ENCODE measurements at places on chromosomes 6 and 20. TPM values are rescaled to one million over a fixed set of nuclear protein-coding genes. Genes with fewer than 3 reads are reported as not detected.

DNA sequence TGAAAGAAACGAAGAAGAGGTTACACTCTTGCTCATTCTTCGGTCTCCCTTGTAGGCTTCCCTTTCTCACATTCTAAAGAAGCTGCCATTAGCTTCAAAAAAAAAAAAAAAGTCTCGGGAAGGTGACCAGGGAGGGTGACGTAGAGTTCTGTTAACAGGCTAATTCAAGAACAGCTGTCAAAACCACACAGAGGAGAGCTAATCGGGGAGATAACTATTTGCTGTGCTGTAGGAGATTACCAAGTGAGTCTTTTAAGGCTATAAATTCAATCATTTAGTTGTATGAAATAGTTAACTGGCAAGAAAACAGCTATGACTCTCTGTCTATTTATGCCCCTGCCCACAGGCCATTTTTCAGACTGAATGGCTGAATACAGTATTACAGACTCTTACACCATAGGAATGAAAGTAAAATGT is 256.8 kb downstream of the SYNE1 start:
- DNase-seq = peak; percentile 58

DNA sequence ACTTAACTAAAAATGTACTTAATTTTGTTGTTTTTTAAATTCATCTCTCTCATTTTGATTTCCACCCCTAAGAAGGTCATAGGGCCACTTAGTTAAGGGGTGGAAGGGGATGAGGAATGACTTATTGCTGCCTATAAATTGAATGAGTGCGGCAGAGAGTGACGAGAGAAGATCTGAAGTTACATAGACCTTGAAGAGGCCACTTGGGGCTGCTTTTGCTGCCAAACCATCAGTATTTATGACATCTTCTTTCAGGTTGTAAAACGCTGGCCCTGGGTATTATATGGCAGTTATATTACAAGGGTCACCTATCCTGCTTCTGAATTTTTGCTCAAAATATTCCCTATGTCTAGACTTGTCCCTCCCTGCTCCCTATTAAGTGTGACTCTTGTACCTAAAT is 119.6 kb upstream of the RIMS1 start:
- no peak for DNase-seq

GRCh38 chr6:93684339-93684738 is 265.0 kb upstream of the EPHA7 start:
- DNase-seq = peak; percentile 6

DNA sequence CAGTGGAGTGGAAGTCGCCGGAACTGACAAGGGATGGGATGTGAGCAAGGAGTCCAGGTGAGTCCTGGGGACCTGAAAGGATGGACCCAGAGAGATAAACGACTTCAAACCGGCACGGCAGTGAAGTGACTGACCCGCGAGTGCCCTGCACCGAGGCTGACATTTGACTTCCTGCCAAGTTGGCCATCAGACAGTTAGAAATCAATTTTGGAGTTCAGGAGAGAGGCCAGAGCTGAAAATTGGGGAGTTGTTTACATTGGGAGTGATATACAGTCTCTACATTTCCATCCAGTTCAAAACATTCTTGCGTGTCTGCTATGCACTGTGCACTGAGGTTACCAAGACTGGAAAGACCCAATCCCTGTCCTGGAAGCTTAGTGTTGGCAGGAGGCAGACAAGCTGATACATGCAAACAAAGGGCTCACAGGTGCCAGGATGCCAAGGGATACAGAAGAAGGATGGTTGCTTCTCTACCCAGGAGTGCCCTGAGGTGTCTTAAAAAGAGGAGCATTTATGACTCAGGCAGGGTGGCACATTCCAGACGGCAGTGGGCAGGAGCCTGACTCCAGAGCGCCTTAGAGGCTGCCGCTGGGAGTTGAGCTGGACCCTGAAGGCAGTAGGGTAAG is 186.6 kb downstream of the MTHFD1L start:
- no peak for DNase-seq

DNA sequence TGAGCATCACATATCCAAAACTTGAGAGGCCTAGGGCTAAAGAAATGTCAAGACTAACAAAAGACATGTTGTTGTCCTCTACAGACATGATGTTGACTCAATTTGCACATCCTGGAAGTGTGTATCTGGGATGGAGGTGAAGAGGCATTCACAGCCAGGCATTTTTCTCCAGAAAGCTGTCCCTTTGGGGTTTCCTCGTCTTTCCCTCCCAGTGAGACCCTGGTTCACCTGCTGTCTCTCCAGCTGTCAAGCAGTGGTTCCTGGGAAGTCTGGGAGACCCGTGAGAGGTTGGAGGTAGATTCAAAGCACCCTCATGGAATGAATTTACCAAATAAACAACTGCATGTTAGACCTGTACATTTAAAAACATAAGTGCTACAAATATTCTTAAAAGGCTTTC is 32.1 kb downstream of the BACH2 start:
- DNase-seq = no peak

GRCh38 chr20:39619271-39619785 is 657.2 kb downstream of the DHX35 start:
- no peak for DNase-seq

DNA sequence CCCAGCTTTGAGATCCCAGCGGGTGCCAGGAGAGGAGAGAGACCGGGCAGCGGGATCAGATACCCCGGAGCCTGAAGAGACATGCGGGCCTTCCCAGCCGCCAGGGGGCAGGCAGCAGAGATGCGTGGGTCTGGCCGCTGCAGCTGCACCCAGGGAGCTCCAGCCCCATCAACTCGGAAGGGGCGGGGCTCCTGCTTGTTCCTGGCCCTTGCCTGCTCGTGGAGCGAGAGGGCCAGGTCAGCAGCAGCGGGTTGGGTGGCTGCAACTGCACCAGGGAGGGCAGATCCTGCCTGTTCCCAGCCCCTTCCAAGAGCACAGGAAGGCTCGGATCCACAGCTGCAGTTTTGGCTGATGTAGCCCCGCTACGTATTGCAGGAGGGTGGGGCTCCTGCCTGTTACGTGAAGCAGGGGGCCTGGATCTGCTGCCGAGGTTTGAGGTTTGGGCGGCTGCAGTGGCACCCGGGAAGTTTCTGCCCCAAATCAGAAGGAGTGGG is 532.8 kb downstream of the RFPL4B start:
- DNase-seq = no peak

DNA sequence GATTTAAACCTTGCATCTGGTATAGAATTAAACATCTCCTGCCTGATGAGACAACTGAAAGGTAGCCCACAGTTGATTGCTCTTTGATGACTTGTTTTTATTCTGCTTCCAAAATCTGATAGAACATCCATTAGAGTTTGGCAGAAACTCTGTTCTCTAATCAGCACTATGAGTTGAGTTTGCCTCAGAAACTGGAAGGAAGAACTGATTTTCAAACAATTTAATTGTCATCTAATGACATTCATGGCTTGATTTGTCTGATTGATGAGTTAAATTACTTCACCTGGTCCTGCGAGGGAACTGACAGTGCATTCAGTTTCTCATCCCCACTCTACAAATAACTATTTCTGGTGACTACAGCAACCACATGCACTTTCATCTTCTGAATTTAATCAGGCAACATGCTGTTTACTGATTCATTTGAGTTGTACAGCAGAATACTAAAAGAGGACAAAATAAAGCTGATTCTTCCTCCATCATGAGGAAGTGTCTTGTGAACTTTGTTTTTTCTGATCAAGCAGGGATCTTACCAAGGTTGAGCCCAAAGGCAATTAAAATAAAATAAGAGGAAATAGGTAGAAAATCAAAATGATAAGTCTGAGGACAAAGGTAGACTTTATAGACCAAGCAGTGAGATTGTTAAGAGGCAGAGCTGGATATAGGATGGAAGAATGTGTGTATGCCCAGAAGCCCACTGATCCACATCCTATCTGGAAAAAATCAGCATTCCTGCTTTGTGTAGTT is 15.7 kb upstream of the MRAP2 start:
- DNase-seq = no peak

- no peak for DNase-seq
Observed at GRCh38 chr6:168789699-168790098, 348.7 kb downstream of the SMOC2 start.

DNA sequence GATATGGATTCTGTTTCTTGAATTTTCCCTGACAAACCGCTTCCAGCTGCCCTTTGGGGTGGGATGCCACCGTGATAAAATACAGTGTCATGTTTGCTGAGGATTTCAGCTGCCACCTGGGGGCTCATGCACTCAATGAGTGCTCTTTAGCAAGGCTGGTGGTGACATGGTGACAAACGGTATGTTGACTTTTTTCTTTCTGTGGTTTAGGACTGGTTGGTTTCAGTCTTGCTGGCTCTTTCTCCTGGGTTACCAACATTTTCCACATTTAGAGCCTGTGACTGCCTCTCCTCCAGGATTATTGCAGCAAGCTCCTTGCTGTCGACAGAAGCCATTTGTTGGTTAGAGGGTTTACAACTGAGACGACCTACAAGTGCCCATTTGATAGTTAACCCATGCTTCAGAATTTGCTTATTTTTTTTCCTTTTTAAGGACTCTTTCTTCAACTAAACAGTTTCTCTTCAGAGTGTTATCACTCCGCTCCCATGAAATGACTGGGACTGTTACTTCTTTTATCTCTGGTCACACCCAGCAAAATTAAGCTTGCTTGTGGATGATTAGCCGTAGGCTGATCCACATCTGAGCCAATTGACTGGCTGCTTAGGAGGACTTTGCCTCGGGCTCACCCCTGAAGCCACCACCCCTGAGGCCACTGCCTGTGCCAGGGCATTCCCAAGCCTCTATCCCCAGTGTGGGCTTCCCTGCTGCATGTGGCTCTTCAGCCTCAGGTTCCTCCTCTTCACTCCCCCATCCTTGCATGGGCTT is 48.4 kb upstream of the CDYL start:
- peak; percentile 47 for DNase-seq

DNA sequence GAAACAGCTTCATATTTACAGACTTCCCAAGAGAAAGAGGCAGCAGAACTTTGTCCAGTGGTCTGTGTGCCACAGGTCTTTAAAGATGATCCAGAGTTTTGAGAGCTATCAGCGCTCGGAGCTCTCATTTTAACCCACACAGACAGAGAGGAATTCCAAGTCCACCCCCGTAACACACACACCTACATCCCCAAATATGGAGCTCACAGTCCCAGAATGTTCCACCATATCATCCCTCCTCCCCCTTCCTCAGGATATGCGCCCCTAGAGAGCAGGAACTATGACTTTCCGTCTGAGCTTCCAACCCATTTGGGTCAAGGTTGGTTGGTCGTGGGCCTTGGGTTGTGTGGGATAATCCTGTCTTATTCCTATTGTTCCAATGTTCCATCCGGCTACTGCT is at the start of gene DEFB128:
TSS of gene DEFB128 (minus strand) at position 101 of the 400 bp plus-strand sequence. CDS start at position 13, 88 bp downstream.
- DNase-seq = no peak

- no peak for DNase-seq
Observed at GRCh38 chr20:41247523-41248367, 69.8 kb downstream of the ZHX3 start.

DNA sequence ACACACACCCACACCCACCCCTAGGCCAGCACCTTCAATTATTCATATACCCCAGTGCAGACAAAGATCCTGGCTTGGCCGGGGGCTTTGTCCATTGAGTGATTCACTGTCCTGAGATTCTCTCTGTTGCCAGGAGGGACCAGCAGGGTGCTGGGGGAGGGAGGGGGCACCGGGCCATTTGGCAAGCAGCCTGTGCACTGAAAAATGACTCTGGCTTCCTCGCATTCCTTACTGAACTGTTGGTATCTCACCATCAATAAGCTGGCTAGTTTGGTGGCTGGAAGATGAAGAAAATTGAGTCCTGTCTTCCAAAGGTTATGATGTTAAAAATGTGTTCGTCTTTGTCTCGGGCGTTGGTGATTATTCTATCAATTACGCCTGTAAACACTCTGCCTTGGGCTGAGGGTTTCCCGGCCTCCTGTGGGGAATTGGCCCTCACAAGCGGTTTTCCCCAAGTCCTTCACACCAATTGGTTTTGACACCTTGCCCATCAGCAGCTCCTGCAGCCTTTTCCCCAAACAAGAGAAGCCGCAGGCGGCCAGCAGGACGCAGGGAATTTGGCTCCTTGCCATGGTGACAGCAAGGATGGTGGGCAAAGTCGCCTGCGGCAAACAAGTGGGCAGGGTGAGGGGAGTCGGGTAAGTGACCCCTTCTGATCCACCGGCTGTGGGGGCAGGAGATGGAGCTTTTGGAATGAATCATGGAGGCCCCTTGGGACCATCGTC is 4.9 kb downstream of the VSTM2L start:
- no peak for DNase-seq

GRCh38 chr6:38749473-38749872 is 34.4 kb downstream of the DNAH8 start:
- no peak for DNase-seq

GRCh38 chr6:161140554-161140875 is 133.3 kb downstream of the AGPAT4 start:
- DNase-seq = no peak

GRCh38 chr20:50546729-50547314 is 36.6 kb downstream of the PTPN1 start:
- DNase-seq = no peak

DNA sequence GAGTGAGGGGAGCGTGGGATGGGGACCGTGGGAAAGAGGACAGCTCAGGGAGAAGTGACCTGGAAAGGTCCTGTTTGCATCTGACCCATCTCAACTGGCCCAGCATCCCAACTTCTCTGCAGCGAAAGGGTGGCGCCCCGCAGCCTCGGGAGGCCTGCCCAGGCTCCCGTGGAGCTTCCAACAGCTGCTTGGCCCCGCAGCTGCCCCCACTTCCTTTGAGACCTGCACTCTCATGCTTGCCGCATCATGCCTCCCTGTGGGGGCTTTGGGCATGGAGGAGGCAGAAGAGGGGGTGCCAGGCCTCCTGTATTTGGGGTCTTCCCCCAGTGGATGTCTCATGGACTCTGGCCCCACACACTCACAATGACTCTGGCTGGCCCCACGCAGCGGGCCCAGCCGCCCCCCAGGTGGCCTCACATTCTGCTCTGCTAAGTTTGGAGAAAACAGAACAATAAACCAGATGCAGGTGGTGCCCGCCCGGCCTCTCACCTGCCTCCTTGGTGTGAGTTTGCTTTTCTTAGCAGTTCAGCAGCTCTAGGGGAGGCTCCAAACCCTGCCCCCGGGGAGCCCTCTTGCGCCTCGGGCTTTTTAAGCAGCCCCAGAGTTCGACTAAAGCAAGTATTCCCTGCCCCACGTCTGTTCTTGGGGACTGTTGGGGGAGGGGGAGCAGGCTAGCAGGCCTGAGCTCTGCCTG is 40.7 kb downstream of the CPXM1 start:
- DNase-seq = no peak

GRCh38 chr6:79233611-79234149 is 802 bp downstream of the HMGN3 start:
- peak; percentile 89 for DNase-seq

DNA sequence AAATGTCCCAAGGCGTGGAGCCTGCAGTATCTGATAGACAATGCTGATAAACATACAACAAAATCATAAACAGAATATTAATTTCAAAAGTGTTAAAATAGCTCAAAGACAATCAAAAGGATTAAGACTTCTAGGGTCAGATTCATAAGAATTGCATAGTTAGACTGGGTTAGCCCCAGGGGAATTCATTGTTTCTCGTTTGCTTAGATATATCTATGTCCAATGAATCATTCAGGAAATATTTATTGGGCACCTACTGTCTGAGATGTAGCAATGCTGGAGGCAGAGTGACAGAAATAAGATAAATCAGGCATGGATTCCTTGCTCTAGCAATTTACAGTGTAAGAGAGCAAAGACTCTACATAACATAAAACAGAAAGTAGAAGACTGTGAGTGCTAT is 124.4 kb upstream of the PRL start:
- no peak for DNase-seq

LY6G5C gene
- total RNA-seq = 0.30 TPM

ADGRB3 gene
- total RNA-seq = not detected

NKX2-2 gene
- not detected for total RNA-seq

STMN3 gene
- total RNA-seq = 73.0 TPM

PI3 gene
- not detected for total RNA-seq

Data from Caki2 (cell line).